Activated B cell treated with CpG ODN at 0.5 μM for 24 hours (primary cell): ENCODE measurements at places on chromosomes 1 and 21. TPM values are rescaled to one million over a fixed set of nuclear protein-coding genes. Genes with fewer than 3 reads are reported as not detected.

GRCh38 chr1:53450225-53450624 is 9.0 kb upstream of the DMRTB1 start:
- no peak for DNase-seq

DNA sequence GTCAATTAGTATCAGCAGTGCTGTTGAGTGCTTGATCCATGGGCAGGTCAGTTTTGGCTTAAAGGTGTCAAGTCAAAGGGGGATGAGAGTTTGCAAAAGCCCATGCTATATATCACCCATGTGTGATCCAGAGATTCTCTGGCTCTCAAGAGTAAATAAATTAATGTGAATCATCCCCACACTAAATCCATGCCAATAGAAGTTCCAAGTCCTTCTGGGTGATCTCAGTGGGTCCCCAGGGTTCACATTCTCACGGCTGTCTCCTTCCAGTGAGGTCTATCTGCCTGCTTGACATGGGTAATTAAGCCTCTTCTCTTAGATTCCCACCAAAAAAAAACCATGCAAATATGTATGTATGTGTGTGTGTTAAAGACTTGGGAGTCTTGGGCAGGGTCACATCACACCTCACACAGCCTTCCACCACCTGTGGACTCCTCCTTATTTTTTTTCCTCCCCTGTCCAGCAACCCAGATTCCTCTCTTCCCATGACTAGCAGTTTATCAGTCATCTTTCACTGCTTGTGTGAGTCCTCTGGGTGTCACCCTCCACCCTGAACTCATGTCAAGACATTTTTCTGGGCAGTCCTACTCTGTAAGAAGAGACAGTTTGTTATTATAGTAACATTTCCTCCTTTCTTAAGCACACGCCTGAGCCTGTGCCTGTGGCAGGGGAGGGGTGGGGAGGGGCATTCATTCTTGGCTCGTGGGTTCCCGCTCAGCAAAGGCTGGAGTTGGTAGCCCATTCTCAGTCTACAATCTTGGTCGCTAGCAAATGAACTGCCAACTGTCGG is 14.3 kb upstream of the S100A11 start:
- DNase-seq, result no peak

DNA sequence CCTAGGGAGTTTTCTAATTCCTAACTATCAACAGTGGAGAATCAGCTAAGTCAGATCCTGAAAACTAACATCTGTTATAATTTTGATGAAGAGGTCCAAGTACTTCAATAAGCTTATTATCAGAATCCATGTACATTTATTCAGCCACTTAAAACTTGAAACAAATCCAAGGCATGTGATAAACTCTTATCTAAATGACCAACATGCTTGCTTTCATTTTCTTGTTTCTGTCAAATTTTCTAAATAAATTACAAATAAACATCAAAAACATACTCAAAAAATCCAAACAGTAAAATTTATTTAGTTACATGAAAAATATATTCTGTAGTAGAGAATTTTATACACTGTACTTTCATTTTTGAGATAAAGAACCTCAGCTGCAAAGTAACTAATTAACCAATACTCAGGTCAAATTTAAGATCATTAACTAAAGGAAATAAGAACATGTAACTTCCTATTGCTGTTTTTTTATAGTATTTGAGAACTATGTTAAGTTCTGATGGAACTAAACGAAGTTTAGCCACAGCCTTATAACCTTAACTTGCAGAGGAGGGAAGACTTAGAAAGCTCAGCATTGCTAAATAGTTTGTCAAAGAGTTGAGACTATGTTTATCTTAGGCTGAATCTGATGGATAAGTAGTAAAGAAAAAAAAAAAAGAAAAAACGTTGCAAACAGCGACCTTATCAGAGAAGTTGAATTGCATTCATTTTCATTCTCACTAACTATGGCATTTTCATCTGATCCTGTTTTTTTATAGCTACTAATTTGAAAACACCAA is 44.9 kb downstream of the SYNJ1 start:
- DNase-seq, result no peak

DNA sequence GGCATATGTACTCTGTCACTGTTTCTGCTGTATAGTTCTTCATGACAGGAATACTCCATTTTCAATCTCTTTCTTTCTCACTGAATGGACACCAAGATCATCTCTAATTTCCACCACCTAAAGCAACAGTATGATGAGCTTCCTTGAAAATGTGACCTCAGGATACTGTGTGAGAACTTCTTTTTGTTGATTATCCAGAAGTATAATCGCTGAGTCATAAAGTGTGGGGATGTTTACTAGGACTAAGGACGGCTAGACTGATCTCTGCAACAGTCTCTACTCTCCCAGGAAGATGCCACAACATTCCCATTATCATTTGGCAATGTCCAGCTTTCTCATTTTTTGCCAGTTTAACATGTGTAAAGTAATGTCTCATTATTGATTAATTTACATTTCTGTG is 70.3 kb downstream of the TNFSF18 start:
- DNase-seq, result no peak

DNA sequence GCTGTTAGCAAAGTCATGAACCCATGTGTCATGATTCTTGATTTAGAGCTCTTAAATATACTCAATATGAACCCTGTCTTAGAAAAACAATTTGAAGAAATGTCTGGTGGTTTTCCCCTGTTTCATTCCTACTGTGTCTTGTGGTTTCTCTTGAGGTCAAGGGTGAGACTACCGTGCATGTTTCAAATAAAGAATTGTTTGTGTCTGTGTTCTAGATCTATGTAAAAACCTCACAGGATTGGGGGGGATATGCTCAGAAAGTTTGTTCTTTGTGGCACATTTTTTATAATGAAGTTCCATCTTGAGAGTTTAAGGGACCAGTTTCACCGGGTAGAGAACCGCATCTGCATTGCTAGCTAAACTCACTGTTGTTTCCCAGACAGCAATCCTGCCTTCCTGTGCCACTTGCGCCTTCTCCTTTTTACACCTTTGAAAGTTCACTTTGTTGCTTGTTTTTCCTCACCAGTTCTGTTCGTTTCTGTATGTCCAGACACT is 30.9 kb upstream of the CACYBP start:
- DNase-seq, result no peak

GRCh38 chr1:23790696-23791515 is at the start of gene LYPLA2:
Gene LYPLA2, plus strand, starts transcription at chr1:23791145. Its CDS starts 1,538 bp downstream, at chr1:23792683.
- DNase-seq, result peak; percentile 81

DNA sequence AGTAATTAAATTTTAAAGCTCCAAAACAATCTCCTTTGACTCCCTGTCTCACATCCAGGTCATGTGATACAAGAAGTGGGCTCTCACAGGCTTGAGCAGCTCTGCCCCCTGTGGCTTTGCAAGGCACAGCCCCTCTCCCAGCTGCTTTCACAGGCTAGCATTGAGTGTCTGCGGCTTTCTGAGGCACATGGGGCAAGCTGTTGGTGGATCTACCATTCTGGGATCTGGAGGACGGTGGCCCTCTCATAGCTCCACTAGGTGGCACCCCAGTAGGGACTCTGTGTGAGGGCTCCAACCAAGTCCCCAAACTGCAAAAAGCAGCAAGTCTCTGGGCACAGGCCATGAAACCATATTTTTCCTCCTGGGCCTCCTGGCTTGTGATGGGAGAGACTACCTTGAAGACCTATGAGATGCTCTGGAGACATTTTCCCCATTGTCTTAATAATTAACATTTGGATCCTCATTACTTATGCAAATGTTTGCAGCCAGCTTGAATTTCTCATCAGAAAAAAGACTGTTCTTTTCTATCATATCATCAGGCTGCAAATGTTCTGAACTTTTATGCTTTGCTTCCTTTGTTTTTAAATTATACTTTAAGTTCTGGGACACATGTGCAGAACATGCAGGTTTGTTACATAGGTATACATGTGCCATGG is 554.1 kb upstream of the OLFM3 start:
- no peak for DNase-seq

- no peak for DNase-seq
Observed at GRCh38 chr21:37623183-37623582, 256.6 kb downstream of the DYRK1A start.

- no peak for DNase-seq
Observed at GRCh38 chr1:155268630-155269029, 4.7 kb downstream of the CLK2 start.

The TMEM240 gene
- 0.31 TPM in 1 of 2 replicates, not detected in the other for total RNA-seq

The SYTL1 gene
- 76.0 and 81.9 TPM in 2 replicates for total RNA-seq
